ENCODE measurements at places on chromosomes 2 and 18. TPM values are rescaled to one million over a fixed set of nuclear protein-coding genes. Genes with fewer than 3 reads are reported as not detected.

GRCh38 chr2:113910967-113911678 is 21.2 kb downstream of the ACTR3 start:
- no peak for DNase-seq
- no peaks in the 10 kb centered on the region for H3K27me3 ChIP-seq
- peaks cover 5% of the 10 kb centered on the region for H3K36me3 ChIP-seq
- peaks cover 54% of the 10 kb centered on the region for H3K4me1 ChIP-seq
- no peak overlapping the region for H3K27ac ChIP-seq
- no peak overlapping the region for H3K4me3 ChIP-seq

GRCh38 chr2:113198790-113199612 is 25.2 kb downstream of the PSD4 start:
- H3K4me3 ChIP-seq = no peak overlapping the region
- no peak overlapping the region for H3K27ac ChIP-seq
- peak; percentile 63 for DNase-seq
- H3K36me3 ChIP-seq = peaks cover 65% of the 10 kb centered on the region

DNA sequence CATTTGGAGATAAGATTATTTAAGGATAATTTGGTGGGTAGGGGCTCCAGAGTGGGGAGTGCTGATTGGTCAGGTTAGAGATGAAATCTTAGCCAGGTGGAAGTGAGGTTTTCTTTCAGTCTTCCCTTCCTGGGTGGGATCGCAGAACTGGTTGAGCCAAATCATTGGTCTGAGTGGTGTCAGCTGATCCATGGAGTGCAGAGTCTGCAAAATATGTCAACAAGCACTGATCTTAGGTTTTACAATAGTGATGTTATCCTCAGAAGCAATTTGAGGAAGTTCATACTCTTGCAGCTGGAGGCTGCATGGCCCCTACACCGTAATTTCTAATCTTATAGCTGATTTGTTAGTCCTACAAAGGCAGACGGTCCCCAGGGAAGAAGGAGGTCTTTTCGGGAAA is 1483.4 kb upstream of the ZEB2 start:
- no peak overlapping the region for H3K4me3 ChIP-seq
- H3K27ac ChIP-seq = no peak overlapping the region
- no peaks in the 10 kb centered on the region for H3K27me3 ChIP-seq
- no peak for DNase-seq

- no peak for DNase-seq
- H3K4me1 ChIP-seq = no peaks in the 10 kb centered on the region
- H3K27ac ChIP-seq = no peak overlapping the region
- H3K36me3 ChIP-seq = no peaks in the 10 kb centered on the region
- no peak overlapping the region for H3K4me3 ChIP-seq
Measured at GRCh38 chr2:33018271-33018670, 71.5 kb downstream of the LTBP1 start.

DNA sequence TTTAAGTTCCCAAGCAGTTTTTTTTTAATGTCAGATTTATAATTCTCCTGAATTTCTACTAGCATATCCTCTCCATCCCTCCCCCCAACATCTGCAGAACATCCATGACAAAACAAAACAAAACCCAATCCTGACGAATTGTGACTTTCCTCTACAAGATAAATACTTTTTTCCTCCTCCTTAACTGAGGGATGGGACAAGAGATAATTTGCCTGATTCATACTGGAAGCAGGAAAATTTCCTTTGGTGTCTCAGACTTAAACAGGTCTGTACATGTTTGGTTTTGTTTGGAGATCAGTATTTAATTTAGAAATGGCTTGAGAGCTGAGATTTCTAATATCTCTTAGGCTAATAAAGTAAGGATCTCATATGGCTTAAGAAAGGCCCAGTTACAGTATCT is 2.2 kb downstream of the CAVIN2 start:
- H3K4me3 ChIP-seq = no peak overlapping the region
- H3K27me3 ChIP-seq = no peaks in the 10 kb centered on the region
- H3K4me1 ChIP-seq = no peaks in the 10 kb centered on the region
- no peaks in the 10 kb centered on the region for H3K36me3 ChIP-seq
- H3K27ac ChIP-seq = peak overlapping the region; percentile 64
- no peak for DNase-seq

DNA sequence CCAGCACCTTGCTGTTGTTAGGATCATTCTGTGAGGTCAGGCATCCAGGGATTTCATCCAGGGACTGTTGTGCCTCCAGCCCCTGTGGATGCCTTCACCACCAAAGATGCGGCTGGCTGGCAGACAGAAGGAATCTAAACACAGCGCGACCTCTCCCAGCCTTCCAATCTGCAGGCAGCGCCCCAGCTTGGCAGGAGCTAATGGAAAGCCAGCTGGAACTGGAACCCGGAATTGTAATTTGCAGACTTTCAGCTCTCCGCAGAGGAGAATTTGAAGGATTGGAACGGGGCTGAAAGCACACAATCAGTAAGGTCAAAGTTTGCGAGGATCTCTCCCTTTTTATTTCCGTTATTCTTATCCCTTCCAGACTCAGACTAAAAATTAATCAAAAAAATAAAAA is 127.8 kb downstream of the TRIB2 start:
- no peaks in the 10 kb centered on the region for H3K36me3 ChIP-seq
- no peak overlapping the region for H3K27ac ChIP-seq
- no peaks in the 10 kb centered on the region for H3K27me3 ChIP-seq
- H3K4me3 ChIP-seq = no peak overlapping the region
- no peaks in the 10 kb centered on the region for H3K4me1 ChIP-seq
- DNase-seq = no peak

DNA sequence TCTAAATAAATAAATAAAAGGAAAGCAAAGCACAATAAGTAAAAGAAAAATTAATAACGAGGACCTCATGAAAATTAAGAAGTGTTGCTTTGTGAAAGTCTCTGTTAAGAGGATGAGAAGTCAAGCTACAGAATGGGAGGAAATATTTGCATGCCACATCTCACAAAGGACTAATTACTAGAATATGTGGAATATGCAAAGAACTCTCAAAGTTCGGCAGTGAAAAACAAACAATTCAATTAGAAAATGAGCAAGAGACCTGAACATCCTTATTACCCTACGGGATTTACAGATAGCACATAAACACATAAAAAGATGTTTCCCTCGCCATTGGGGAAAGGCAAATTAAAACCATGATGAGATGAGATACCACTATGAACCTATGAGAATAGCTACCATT is 23.3 kb downstream of the CYP26B1 start:
- H3K4me3 ChIP-seq = no peak overlapping the region
- no peaks in the 10 kb centered on the region for H3K27me3 ChIP-seq
- no peak for DNase-seq
- no peak overlapping the region for H3K27ac ChIP-seq
- H3K4me1 ChIP-seq = no peaks in the 10 kb centered on the region

DNA sequence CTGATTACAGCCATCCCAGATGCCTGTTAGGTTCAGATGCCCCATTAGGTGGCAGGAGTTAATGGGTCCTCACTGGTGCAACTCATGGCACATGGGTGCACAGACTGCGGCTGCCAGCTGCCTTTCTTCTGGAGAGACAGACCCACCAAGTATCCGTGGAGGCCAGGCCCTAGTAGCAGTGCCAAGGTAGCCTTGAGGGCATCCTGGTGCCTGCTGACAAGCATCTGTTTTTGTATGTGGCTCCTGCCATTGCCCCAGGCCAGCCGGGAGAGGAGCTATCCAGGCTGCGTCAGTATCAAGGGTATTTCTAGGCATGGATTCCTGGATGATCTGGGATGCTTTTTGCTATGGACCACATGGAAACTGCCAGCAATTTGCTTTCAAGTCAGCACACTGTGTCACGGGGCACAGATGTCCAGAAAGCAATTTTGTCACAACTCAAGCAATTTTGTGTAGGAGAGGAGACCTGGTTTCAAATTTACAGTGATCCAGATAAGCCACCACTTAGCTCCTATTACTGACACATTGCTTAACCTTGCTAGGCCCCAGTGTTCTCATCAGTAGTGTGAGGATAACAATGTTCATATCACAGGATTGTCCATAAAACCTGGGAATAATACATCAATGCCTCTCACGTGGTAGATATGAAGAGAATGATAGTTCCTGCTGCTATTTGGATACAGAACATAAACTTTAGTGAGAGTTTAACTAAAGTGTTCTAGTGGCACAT is 815.1 kb upstream of the RAB6C start:
- no peak overlapping the region for H3K4me3 ChIP-seq
- no peak overlapping the region for H3K27ac ChIP-seq
- H3K36me3 ChIP-seq = no peaks in the 10 kb centered on the region
- H3K27me3 ChIP-seq = no peaks in the 10 kb centered on the region
- no peaks in the 10 kb centered on the region for H3K4me1 ChIP-seq

GRCh38 chr2:71944806-71945602 is 202.7 kb downstream of the CYP26B1 start:
- H3K27me3 ChIP-seq = no peaks in the 10 kb centered on the region
- no peak overlapping the region for H3K27ac ChIP-seq
- DNase-seq = no peak
- no peaks in the 10 kb centered on the region for H3K36me3 ChIP-seq

Gene FAHD2B
- total RNA-seq = 20.9 TPM

Gene ADCYAP1
- total RNA-seq = not detected

Gene NCKAP5
- not detected for total RNA-seq

Gene RUFY4
- not detected for total RNA-seq

Gene MOGAT1
- not detected for total RNA-seq

All from CD8-positive, alpha-beta memory T cell (primary cell).